Stimulated activated CD4-positive, alpha-beta T cell treated with anti-CD3 and anti-CD28 coated beads, TNF-alpha, amount 100 ng/mL, for 1 hour (primary cell): ENCODE measurements at places on chromosomes 5 and 9.

DNA sequence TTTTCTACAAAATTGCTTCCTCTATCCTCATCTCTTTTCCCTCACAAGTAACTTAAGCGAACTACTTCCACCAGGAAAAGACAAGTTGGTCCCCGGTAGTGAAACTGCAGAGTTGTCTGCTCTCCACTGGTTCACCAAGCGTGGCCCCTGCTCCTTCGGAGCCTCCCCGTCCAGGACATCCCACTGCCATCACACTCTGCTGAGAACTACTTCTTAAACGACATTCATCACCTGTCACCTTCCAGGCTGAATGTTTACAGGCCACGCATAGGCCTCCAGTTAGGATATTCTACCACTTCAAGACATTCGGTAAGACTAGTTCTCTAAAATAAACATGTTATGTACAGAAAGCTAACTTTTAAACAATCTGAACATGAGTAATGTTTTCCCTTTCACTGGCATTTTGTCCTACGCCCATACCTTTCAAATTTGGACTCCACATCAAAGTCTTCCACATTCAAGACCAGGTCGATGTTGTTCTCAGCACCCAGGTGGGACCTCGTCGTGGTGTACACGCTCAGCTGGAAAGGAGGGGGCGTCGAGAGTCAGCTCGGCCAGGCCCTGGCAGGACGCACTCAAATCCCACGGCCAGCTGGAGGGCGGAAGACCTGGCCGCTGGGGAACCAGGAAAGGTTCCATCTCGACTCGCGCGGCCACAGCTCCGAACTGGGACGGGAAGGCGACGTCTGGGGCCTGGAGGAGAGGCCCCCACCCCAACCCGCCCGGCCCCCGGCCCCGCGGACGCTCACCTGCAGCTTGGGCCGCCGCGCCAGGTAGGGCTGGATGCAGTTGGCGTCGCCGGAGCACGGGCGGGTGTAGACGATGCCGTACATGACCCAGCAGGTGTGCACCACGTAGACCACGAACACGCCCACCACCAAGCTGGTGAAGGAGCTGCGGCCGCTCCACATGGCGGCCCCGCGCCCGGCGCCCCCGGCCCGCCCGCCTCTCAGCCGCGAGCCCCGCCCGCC lies 683 bp downstream of the CLPTM1L start:
- no peak for DNase-seq

GRCh38 chr5:111069839-111070238 lies 1.7 kb upstream of the TSLP start:
- no peak for DNase-seq

- DNase-seq: peak; percentile 48
These were observed 54.9 kb downstream of the COL15A1 start for GRCh38 chr9:98998441-98999151.

- DNase-seq: no peak
These were observed 437.9 kb downstream of the EFNA5 start for GRCh38 chr5:107232788-107233187.

GRCh38 chr5:103434057-103434456 lies 128.5 kb downstream of the NUDT12 start:
- no peak for DNase-seq

- DNase-seq: no peak
These were observed 17.1 kb downstream of the MTREX start for GRCh38 chr5:55324815-55325418.

DNA sequence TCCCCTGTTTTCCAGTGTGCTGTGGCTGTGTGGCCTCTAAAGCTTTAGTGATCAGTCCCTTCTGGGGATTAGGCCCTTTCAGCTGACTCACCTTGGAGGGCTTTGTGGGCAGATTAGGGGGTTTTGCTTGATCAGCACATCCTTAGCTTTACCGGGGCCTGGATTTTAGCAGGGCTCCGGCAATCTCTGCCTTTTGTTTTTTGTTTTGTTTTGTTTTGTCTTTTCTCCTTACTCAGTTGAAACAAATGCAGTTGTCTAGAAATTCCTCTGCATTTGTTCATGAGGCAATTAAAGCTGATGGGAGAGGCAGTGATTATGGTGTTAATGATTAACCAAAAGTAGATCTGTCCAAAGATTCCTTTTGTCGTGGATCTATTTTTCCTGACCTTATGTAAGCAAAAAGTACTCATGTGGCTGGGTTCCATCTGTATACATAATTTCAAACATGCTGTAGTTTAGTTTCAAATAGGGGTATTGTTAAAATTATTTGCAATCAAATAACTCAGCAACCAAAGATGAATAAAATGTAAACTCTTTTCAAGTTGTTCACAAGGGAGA lies 5.2 kb upstream of the TDRD7 start:
- no peak for DNase-seq

DNA sequence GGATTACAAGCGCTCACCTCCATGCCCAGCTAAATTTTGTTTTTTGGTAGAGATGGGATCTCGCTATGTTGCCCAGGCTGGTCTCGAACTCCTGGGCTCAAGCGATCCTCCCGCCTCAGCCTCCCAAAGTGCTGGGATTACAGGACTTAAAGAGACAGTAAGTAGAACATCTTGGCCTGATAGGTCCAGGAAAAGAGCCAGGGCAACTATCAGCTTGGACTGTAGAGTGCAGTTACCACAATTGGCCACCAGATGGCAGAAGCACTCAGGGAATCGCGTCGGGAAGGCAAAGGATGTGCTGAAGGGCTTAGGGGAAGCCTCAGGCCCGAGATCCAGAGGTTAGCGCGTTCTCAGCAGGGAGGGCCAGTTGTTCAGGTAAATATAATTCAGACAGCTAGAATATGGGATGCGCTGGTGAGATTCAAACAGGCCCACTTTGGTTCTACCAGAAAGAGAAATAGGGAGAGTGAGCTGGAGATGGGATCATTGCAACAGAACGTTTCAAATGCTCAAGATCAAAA lies 21.5 kb downstream of the C9orf57 start:
- DNase-seq: no peak

DNA sequence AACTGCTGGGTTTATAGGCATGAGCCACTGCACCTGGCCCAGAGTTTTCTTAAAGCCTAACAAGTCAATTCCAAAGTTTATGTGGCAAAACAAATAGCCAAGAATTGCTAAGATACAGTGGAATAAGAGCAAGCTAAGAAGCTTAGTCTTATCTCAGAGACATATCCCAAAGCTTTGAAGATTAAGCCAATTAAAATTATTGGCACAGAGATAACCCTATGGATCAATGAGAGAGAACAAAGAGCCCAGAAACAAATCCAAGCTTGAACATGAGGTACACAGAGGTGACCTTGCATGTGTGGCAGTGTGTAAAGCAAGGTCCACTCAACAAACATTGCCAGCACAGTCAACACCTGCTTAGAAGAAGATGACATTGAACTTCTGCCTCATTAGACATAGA lies 13.3 kb downstream of the BTNL3 start:
- no peak for DNase-seq

DNA sequence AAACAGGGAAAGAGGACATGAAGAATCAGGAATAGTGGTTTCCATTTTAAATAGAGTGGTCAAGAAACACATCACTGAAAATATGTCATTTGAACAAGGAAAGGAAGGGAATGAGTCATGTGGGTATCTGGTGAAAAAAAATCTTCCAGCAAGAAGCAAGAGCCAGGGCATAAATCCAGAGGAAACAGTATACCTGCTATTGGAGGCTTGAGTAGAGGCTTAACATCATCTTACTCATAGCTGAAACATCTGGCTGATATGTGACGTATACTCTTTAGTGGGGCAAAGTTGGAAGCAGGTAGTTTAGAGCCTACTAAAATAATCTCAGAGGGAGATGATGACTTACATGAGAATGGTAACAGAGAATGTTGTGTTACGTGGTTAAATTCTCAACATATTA lies 517.2 kb downstream of the CAAP1 start:
- no peak for DNase-seq

- no peak for DNase-seq
These were observed 330.2 kb downstream of the OSTF1 start for GRCh38 chr9:75418518-75418917.

- no peak for DNase-seq
These were observed 15.5 kb downstream of the ACER2 start for GRCh38 chr9:19424176-19424779.

DNA sequence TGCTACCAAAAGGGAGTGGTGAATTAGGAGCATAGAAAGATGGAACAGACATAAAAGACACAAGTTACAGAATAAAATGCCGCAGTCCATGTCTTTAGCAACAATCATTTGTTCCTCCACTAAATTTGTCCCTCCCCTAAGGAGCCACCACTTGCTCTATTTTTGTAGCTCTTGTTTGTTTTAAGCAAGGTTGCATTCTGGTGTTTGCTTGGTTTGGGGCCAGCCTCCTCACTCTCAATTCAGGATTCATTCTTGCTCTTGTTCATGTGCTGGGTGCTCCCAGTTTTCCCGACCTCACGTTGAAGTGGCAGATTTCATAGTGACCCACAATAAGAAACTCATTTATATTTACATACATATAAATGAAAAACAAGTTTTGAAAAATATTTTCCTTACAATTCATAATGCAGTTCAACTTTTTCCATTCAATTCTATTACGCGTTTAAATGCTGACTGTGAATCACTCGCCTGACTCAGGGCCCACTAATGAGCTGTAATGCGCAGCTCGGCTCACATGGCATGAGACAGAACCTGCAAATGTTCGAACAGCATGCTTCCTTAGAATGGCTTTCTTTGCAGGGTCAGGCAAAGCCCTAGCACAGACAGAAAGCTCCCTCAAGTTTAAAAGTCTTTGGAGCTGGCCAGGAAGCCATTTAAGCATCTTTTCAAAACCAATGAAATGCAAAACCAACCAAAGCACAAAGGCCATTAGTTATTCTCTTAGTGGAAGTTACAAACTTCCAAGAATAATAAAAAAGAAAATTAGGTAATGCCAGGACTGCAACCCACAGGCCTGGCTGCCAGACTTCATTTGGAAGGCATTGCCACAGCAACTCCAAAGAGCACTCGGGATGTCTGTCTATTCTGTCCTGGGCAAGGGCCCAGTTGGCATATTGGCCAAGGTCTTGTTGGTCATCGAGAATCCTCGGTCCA lies 41.7 kb downstream of the RETREG1 start:
- DNase-seq: no peak

DNA sequence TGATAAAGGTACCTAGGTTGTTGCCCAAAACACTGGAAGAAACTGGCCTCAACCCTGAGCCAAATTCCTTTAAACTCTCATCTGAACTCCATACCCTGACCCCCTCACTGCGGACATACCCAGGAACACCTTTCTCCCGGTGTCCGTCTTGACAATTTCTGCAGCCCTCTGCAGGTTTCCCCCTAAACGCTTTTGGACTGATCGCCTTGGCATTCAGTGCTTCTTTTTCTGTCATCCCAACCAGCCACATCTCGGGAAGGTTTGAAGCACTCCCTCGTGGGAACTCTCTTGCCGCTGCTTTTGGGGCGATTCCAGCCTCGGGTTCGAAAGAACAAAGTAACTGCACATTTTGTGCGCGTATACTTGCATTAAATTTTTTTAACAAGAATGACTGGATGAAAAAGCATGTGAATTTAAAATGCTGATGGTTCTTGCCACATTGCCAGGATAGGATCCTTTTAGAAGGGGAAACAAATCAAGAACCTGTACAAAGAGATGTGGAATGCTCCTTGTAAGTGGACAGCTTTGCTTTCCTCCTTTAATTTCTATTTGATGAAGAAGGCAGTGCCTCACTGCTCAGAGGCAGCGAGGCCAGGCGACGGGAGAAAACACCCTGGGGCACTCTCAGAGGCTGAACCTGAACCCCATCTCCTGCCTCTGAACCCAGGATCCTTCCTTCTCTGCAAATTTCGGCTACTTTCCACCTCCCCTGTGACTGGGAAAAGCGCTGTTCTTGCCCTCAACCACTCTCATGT lies 615 bp downstream of the PSMD5 start:
- DNase-seq: no peak

DNA sequence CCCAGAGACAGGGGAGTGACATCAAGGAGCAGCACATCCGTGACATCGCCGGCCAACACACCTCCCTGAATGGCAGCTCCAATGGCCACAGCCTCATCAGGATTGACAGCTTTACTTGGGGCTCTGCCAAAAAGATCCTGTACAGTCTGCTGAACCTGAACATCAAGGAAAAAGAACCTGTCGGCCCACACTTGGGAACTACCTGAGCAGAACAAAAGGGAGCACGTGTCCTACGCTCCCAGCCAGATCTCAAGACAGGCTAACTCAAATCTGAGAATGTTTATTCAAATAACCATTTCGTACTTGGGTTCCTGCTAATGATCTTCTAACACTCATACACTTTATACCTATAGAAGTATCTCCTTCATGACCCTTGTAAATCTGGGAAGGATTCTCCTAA lies 15.3 kb downstream of the HSPA9 start:
- DNase-seq: no peak

DNA sequence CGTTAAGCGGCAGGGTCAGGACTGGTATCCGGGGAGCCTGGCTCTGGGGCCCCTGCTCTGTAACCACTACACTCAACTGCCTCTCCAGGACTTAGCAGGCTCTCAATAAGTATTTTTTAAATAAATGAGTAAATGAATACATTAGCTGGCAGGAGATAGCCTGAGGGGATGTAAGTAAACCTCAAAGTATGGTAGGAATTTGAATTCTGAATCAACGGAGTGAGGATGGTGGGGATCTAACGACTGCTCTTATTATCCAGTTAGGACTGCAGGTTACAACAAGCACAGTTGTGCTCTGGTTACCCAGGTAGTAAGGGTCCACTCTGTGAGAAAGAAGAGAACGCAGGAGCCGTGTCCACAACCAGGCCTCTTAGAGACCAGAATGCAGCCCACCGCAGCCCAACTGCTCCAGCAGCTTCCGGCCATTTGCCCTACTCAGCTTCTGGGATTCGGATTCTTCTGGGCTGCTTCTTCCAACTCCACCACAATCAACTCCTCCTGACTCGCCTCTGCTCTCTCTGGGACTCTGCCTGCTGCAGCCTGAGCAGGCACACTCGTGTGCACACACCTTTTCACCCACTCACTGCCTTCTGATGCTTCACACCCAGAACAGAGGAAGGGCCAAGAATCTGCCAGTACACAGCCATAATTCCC lies 52.6 kb downstream of the MED27 start:
- DNase-seq: no peak

- DNase-seq: no peak
These were observed 216.3 kb downstream of the GADD45G start for GRCh38 chr9:89821081-89821480.

DNA sequence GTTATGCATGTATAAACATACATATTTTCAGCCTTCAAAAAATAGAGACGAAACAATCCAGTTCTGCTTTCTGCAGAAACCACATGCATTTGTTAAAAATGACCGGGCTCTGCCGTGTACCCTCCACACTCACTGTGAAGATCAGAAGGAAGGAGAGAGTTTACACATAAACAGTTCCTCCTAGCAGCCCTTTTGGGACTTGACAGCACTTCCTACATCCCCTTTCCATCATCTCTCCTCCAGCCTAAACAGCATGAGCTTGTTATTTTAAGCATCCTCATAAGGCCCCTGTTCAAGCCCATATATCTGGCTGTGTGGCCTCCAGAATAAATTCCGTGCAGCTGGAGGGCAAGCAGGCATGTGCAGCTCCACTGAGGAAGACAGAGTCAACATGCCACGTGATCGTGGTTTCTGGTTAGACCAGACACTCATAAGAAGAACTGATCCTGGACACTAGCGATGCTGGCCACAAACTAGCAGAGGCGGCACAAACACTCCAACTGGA lies 42.2 kb downstream of the NIPAL4 start:
- DNase-seq: no peak
